ENCODE measurements at places on chromosomes 7 and 10. TPM values are rescaled to one million over a fixed set of nuclear protein-coding genes. Genes with fewer than 3 reads are reported as not detected.
A peak's percentile ranks its signal among the peaks of the same experiment; 100 is the strongest.

The ZNF735 gene
- not detected for polyA plus RNA-seq

GRCh38 chr10:86344714-86345161 is 21.9 kb downstream of the GRID1 start:
- DNase-seq = no peak

- no peak for DNase-seq
Measured at GRCh38 chr7:82241356-82241755, 202.2 kb downstream of the CACNA2D1 start.

DNA sequence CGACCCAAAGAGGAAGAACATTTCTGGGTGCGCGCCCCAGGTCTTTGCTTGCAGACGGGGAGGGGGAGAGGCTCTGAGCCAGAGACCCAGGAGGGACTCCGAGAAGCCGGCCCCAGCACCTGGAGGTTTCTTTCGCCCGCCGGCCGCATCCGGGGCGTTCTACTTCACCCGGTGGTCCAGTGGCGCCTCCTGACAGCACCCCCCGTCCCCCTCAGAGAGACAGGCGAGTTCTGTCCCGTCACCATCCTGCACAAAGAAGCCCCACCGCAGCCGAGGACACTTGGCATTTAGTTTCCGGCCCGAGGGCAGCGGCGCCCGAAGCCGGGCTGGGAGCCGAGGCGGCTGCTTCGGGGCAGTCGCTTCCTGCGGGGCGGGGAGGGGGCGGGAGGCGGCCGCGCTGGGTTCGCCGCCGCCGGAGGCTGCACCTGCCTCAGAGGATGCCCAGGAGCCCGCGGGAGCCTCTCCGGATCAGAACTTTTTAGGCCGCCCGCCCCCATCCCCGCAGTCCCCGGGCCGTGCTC is at the start of gene TMEM178B:
TSS of gene TMEM178B (plus strand) at position 424 of the 521 bp plus-strand sequence.
- DNase-seq = peak; percentile 5

DNA sequence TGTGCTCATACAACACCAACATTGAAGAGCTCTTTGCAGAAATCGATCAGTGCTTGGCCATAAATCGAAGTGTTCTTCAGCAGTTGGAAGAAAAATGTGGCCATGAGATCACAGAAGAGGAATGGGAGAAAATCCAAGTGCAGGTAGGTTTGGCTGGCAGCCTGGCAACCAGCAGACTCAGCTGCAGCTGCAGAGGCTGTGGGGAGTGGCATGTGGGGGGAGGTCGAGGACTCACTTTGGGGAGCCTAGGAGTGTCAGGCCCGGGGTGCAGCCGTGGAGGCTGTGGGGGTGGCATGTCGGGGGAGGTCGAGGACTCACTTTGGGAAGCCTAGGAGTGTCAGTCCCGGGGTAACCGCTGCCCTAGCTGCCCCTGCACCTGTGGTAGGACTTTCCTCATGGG is 35.1 kb downstream of the RNF32 start:
- no peak for DNase-seq

The DNAJC2 gene
- 38.8 TPM for polyA plus RNA-seq

DNA sequence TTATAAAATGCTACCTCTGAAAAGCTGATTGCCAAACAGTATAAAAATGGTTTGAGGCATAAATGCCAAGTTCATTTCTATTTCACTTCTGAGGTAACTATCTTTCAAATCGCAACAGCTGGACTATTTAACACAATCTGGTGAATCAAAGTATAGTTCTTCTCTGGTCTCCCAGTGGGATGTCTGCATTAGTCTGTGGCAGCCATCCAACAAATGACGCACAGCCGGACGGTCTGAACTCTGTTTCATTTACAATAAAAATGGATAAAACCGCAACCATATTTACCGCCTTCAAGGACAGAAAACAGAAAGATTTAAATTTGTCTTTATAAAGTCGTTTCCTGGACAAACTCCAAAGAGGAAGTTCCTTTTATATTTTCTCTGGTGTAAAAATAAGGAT is 41.9 kb downstream of the ENO4 start:
- peak; percentile 90 for DNase-seq

GRCh38 chr7:144445590-144445989 is 42.1 kb upstream of the NOBOX start:
- no peak for DNase-seq

DNA sequence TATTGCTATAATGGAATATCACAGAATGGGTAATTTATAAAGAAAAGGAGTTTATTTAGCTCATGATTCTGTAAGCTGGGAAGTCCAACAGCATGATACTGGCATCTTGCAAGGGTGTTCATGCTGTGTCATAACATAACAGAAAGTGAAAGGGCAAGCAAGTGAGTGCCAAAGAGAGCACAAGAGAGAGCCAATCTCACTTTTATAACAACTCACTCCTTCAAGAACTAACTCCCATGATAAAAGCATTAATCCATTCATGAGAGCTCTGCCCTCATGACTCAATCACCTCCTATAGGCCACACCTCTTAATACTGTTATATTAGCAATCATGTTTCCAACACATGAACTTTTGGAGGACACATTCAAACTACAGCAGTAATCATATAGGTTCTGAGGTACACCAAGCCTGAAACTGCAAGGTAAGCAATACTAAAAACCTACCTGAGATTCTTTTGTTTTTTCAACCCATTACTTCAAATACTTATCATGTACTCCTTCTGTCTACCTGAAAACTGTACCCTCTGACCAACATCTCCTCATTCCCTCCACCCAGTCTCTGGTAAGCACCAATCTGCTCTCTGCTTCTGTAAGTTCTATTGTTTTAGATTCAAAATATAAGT is 219.7 kb downstream of the MTERF1 start:
- no peak for DNase-seq

GRCh38 chr10:48518986-48519385 is 85.9 kb downstream of the ARHGAP22 start:
- DNase-seq = no peak

DNA sequence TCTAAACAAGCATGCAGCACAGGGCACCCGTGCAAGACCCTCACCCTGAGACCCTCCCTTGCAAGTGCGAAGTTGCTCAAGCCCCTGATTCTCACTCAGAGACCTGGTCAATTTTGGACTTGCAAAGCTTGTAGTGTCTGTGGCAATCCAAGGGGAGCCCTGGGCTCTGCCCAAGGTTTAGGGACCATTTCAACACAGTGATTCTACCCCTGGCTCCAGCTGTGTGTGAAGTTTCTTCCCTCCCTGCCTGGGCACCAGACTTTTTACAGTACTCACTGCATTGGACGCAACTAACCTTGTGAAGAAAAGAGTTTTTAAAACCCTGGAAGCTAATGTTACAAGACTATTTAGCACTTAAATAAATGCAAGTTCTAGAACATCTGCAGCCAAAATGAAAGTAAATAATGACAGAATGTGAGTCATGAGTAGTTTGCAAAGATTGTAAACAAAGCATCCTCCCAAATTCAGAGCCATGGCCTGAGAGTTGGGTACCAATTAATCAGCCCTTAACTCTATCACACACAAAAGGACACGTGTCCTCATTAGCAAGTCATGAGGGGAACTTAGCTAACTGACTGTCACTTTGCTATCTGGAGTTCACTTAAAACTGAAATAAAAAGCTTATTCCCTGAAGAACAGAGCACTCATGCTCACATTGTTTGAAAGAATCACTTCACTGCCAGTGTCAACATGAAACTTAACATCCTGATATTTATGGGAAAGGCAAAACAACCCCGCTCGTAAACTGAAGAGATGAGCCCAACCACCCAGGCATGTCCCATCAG is 48.1 kb downstream of the RGS10 start:
- no peak for DNase-seq

DNA sequence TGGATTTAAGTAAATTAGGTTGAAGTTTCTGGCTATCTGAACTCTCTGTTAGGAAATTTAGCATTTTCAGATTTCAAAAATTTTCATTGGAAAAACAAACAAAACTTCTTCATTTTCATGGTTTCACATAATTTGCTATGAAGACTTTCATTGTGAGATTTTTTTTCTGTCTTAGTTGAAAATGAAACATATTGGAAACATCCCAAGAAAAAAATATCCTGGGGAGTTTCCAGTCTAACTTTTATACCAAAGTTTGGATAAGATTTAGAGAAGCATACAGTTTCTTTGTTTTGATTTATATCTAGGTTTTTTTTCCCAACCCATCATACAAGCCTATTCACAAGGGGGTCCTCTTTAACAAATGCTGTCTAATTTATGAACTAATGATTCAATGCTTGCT is 300.5 kb upstream of the SEMA3A start:
- peak; percentile 35 for DNase-seq

- DNase-seq = no peak
Measured at GRCh38 chr7:31023877-31024276, 28.2 kb upstream of the ADCYAP1R1 start.

DNA sequence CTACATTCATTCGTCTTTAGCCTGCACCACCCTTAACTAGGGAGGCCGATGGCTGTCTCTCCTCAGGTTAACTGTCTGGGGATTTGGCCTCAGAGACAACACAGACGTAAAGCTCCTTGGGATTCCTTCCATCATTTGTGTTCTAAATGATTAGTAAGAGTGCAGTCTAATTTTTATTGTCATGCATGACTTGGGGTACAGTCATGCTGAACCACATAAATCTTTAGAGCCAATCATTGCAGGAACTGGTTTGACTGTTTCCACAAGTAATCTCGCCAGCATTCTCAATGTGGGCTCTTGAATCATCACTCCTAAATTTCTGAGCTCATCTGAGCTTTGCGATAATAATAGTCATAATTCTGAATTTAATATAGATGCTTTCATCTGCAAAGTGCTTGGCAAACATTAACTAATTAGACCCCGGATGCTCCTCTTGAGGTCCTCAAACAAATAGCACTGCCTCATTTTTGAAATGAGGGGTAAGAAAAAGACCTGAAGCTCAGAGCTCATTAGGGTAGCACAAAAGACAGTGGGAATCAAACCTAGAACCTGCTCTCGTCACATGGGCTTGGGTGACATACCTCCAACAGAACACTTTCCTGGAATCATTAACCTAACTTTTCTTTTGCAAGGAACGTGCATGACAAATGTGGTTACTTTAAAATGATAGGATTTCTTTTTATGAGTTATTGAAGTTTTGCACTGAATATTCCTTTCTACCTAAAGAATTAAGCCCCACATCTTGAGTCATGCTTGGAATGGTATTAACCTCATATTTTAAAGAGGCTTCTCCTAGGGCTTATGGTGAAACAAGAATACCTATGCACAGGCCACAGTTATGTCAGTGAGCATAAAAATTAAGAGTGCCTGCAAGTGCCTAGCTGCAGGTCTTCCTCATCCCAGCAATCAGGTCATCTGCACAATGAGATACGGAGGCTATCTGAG is 118.9 kb upstream of the NRP1 start:
- peak; percentile 61 for DNase-seq

DNA sequence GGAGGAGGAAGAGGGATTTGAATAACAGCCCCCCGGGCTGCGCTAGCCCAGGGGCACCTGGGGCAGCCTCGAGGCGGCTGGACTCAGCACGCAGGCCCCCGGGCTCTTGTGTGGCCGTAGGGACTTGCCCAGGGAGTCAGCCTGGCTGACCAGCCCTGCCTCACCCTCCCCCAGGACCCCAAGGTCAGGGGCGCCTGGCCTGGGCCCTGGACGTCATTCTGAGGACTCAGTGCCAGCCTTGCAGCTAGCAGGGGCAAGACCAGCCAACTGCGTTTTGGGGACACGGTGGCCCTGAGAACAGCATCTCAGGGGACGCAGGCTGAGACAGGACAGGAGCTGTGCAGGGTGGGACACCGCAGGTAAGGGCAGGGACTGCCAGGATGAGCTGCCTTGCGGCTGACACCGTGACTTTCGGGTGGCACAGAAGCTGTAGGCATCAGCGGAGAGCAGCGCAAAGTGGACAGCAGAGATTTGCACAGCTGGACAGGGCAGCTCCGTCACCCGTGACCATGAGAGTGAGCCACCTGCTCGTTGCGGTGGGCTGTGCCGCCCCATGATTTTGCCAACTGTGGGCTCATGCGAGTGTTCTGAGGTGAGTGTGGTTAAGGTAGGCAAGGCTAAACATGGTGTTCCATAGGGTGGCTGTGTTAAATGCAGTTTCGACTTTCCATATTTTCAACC is 48.1 kb upstream of the UBE3C start:
- DNase-seq = no peak

DNA sequence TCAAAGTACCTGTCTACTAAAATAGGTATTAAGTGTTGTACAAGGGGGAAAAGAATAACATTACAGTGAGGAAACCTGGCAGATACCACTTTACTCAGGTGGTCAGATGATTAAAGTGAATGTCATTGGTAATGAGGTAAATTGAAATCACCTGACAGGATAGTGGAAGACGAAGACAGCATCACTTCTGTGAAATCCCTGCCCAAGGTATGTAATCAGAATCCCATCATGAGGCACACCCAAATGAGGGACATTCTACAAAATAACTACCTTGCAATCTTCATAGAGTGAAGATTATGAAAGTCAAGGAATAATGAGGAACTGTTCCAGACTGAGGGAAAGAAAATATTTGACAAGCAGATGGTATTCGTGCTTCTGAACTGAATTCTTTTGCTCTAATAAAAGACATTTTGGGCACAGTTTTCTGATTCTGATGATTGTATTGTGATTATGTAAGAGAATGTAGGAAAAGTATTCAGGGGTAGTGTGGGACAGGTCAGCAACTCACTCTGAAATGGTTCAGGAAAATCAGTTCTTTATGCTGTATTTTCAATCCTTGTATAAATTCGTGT is 33.3 kb upstream of the ARMS2 start:
- no peak for DNase-seq

GRCh38 chr10:125994601-125995000 is 98.2 kb downstream of the FANK1 start:
- DNase-seq = no peak

- DNase-seq = no peak
Measured at GRCh38 chr10:65194126-65194525, 1672.9 kb downstream of the REEP3 start.

The MOGAT3 gene
- polyA plus RNA-seq = not detected

The IKZF1 gene
- 2.4 TPM for polyA plus RNA-seq

- DNase-seq = peak; percentile 24
Measured at GRCh38 chr10:69124563-69125268, 738 bp downstream of the VPS26A start.

GRCh38 chr10:60352105-60352504 is 37.6 kb downstream of the ANK3 start:
- no peak for DNase-seq

- no peak for DNase-seq
Measured at GRCh38 chr10:21891439-21891838, 112.1 kb downstream of the DNAJC1 start.

The FAM25C gene
- polyA plus RNA-seq = not detected

Measured in muscle of back (tissue), 13 donors.